BJ (cell line): ENCODE measurements at places on chromosomes 16 and 17.

- no peak for DNase-seq
These were observed 148.9 kb upstream of the CIBAR2 start for GRCh38 chr16:85261204-85261603.

GRCh38 chr16:8355675-8356074, 234.6 kb downstream of the TMEM114 start:
- DNase-seq, result no peak

- DNase-seq, result no peak
These were observed 33.0 kb downstream of the COG7 start for GRCh38 chr16:23420011-23420410.

GRCh38 chr16:81327447-81328196, 12.9 kb downstream of the GAN start:
- no peak for DNase-seq

- DNase-seq, result no peak
These were observed 14.2 kb downstream of the SLC7A5 start for GRCh38 chr16:87854907-87855683.

GRCh38 chr17:61511480-61512182, 59.4 kb downstream of the TBX4 start:
- DNase-seq, result no peak

- DNase-seq, result no peak
These were observed 105.8 kb upstream of the SDK2 start for GRCh38 chr17:73749928-73750605.

- DNase-seq, result no peak
These were observed 15.5 kb downstream of the CPD start for GRCh38 chr17:30393911-30394867.

- DNase-seq, result no peak
These were observed 47.4 kb upstream of the CACNG3 start for GRCh38 chr16:24208710-24209109.
